AG08395 (cell line): ENCODE measurements at places on chromosomes 6 and 20.

- DNase-seq, result no peak
Observed at GRCh38 chr6:124254941-124255685, 451.4 kb downstream of the NKAIN2 start.

DNA sequence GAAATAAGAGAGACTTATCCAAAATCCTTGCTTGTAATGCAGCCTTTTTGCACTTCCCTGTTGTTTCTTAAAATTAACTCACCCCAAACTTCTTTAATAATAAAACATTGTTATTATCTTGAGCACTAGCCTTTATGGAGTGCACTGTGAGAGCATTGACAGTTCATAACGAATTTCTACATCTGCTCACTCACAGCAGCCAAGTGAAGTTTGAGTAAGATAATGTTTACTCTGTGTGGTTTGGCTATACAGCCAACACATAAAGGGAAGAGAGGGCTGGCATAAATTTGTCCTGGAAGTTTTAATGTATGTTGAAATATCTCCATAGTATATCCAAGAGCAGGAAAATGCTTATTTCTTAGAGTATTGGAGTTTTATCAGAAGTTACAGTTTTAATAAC is 227.9 kb downstream of the FRK start:
- no peak for DNase-seq

- no peak for DNase-seq
Observed at GRCh38 chr20:19000078-19000477, 186.5 kb downstream of the SCP2D1 start.

- DNase-seq, result no peak
Observed at GRCh38 chr6:50591135-50591534, 122.2 kb upstream of the TFAP2D start.

DNA sequence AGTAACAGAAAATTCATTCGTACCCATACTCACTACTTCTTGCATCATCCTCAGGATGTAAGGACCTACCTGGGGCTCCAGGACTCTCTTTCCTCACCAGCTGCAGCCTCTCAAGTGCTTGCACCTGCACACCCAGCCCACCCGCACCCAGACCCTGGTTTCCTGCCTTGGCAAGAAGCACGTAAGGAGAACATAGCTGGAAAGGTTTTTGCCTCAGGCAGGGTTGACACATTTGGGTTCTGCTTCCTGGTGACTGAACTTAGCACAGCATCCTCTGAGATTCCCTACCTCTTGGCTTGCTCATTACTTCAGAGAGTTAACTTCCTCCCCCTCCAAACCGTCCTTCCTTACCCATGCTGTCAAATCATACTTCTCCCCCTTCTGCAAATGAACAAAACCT is 556.9 kb downstream of the CD83 start:
- DNase-seq, result no peak

GRCh38 chr6:29995340-29995777 is 53.0 kb downstream of the HLA-A start:
- no peak for DNase-seq

- no peak for DNase-seq
Observed at GRCh38 chr20:15475483-15475882, 1097.8 kb downstream of the KIF16B start.

- no peak for DNase-seq
Observed at GRCh38 chr6:6317825-6318733, 2.4 kb downstream of the F13A1 start.

GRCh38 chr20:56461576-56461975 is 6.9 kb upstream of the RTF2 start:
- no peak for DNase-seq

DNA sequence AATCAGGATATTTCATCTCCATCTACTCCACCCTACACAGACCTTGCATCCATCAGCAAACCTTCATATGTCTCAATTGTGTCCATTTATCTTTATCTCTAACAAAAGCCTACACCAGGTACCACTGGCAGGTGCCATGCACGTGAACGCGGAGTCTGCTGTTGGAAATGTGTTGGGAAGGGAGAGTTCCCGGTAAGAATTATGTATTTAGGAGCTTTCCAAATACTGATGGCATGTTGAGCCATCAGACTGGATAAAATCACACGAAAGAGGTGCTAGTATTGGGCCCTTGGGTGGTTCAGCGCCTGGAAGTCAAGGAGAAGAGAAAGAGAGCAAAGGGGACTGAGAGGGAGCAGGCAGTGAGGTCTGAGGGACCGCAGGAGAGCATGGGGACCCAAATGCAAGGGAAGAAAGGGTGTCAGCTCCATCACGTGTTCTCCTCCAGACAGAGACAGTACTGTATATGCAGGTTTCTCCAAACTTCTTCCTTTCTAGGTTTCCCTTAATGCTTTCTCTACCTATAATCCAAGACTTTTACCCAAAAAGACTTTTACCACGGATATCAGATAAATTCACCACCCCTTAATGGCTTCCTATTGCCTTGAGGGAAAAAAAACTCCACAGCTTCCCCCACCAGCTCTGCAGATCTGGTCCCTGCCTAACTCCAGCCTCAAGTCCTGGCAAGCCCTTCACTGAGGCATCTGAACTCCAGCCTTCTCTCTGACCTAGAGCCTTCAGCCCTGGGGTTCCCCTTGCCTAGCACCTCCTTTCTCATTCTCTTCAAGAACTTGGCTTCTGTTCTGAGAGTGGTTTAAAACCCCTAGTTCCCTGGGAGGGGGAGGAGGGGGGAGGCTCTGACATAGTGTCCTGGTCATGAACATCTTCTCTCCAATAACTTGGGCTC is 4.8 kb upstream of the ZNF217 start:
- no peak for DNase-seq

DNA sequence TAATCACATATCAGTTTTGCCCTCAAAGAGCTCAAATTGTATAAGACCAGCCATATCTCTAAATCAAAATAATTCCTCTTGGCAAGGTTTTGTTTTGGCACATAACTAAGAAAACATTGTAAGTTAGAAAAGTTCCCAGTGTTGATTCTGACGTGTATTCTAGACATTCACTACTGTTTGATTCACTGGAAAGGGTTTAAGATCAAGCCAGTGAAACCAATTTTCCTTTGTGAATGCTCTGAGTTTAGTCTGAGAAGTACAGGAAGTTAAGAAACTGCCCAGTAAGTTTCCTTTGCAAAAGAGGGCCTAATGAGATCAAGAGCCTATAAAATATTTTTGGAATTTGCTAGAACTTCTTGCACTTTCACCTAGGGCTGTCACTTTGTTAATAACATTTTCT is 143.0 kb downstream of the FNDC1 start:
- DNase-seq, result no peak

DNA sequence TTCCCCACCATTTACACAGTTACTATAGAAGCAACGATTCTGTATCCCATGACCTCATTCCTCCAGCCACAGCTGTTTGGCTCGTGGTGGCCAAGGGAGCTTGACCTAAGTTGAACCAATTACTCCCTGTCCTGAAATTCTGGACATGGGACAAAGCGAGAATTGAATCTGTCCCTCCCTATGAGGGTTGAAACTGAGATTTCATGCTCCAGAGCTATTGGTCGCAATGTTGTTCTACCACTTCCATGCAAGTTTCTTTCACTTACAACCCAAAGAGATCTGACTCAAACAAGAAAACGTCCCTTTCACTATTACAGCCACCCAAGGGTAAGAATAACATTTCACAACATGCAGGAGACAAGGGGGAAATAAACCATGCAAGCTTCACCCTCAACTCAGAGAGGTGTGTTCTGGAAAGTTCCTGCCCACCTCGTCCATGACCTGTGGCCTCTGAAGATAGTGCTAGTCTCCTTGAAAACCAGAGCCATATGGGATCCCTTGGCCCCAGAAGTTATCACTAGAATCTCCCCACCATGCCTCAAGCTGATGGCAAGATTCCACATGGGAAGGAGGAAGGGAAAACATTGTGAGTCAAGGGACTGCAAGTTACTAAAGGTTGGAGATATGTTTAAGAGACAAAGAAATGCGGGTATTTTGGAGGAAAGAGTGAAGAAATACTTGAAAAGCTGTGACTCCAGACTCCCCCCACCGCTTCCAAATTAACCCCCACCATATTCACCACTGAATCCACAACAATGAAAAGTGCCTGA is 74.5 kb upstream of the SRSF6 start:
- DNase-seq, result no peak

DNA sequence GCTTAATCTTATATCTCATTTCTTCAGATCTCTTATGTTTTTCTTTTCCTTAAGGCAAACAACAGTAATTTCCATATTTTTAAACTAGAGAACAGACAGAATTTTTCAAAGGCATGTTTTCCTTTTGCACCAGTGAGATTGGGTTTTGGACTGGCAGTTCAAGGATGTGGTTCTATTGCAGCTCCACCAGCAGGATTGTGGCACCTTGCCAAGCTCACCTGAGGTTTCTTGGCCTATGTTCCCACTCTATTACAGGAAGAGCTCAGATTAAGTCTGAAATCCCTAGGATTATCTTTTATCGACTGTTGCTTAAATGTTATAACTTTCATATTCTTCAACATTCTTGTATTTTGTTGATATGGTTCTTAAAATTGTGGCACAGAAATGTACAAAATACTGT is 218.9 kb downstream of the PLCB4 start:
- no peak for DNase-seq

GRCh38 chr6:134768931-134769330 is 181.0 kb downstream of the ALDH8A1 start:
- DNase-seq, result no peak

DNA sequence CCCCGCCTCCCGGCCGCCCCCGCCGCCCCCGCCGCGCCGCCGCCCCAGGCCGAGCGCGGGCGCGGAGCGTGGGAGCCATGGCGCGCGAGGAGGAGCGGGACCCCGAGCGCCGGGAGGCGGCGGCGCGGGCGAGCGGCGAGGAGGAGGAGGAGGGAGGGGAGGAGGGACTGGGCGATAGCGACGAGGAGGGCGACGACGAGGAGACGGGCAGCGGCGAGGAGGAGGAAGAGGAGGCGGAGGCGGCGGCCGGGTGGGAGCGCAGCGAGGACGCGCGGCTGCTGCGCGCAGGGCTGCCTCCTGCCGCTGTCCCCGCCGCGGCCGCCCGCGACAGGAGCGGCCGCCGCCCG is at the start of gene SLC24A3:
TSS of gene SLC24A3 (plus strand) at position 174 of the 347 bp plus-strand sequence.
- DNase-seq, result no peak

GRCh38 chr6:12232339-12232738 is 57.8 kb upstream of the EDN1 start:
- DNase-seq, result peak; percentile 62

GRCh38 chr6:170178561-170179477 is 112.1 kb downstream of the DLL1 start:
- peak; percentile 85 for DNase-seq

DNA sequence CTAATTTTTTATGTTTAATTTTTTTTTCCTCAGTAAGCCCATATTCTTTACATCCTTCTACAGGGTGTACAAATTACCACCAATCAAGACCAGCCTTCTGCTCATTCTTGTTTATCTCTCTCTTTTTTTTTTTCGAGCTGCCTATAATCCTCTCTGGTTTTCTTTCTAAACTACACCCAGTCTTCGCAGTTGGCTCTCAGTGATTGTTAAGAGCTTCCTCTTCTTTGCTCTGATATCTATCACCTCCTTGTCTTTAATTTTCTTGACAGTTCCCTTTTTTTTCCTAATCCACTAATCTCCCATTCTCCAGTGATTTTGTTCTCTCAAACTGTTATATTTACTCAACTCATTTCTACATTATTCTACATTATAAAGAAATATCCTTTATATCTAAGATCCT is 38.5 kb upstream of the PTPRK start:
- DNase-seq, result no peak

DNA sequence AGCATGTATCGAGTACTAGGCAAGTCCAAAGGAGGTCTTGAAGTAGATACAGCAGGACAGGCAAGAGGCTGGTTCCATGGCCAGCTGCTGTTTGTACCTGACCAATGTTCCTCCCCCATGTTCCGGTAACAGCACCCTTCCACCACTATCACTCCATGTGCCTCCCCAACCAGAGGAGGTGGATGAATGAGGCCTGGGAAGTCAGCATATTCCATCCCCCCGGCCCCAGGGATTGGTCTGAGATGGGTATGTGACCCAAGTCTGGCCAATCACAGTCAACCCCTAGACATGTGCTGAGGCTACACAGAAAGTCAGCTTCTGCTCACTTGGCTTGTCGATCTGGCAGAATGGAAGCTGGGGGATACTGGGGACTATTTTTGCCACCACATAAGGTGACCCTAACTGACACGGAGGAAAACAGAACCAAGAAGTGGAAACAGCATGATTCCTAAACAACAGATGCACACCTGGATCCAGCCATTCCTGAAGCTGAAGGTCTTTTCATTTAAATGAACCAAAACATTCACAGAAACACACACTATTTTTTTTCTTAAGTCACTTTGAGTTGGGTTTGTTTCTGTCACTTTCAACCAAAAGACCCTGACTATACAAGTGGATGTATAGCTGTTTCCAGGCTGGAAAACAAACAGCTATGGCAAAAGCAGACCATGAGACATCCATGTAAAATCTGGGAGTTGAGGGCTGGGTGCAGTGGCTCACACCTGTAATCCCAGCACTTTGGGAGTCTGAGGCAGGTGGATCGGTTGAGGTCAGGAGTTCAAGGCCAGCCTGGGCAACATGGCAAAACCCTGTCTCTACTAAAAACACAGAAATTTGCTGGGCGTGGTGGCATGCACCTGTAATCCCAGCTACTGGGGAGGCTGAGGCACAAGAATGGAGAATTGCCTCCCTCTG is 70.4 kb upstream of the PTPN1 start:
- no peak for DNase-seq

- DNase-seq, result no peak
Observed at GRCh38 chr6:118813775-118814174, 80.2 kb upstream of the ASF1A start.

DNA sequence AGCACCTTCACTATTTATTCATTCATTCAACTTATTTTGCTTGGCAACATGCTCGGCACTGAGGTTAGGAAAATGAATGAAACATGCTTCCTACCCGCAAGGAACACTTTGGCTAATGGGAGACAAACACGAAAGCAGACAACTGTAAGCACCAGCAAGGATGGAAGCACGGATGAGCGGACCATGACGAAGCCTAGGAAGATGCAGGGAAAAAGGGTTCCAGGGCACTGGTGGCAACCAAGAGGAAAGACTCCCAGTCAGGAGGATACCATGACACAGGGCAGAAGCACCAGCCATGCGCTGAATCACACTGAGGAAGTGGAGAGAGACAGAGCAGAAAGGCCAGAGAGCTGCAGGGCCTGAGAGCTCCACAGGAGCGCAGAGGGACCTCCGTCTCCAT is 9.8 kb downstream of the PDE10A start:
- DNase-seq, result no peak

DNA sequence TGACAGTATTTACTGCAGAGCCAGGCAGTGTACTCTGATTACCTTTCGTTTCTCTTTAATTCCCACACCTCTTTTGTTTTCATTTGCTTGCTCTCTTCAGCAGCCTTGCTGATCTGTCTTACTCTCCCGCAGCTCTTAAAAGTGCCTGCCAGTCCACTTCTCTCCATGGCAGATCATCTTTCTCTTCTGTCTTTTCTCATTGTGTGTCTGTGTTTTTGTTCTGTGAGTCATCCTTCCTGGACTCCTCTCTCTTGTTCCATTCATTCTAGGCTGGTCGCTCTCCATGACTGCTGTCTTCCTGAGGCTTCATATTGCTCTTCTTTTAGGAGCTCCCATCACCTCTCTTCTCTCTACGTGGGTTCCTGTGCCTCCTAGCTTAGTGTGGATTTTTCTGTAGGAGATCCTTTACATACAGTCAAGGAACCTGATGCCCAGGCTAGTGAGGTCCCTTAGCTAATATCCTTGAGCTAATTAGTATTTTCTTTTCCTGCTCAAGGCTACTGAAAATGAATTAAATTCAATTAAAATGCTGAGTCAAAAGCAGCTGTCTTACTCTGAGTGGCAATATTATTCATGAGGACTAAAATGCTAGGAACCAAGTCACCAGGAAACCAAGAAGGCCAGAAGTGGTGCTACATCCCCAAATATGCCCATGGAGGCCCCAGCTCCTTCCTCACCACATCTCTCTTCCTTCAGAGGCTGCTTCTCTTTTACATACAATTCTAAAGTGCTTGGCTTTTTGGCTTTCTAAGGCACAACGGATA is 86.1 kb downstream of the SLX4IP start:
- DNase-seq, result peak; percentile 82

- DNase-seq, result no peak
Observed at GRCh38 chr6:51562198-51562597, 525.2 kb downstream of the PKHD1 start.
